ENCODE measurements at places on chromosomes 7 and 10.

DNA sequence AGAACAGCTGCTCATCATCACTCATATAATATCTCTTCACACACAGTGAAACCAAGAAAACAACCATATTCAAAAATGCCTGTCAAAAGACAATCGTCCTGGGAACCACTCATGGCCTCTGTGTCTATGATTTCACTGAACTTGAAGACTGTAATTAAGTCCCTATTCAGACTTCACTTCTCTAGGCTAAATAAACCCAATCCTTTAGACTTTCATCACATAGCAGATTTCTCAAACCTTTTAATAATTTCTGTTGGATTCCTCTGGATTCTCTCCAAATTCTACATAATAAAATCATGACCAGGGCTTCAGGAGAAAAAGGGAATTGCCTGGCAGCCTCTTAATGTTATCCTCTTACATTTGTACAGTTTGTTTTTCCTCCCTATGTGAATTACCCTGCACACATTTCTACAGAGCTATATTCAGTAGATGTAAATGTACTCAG is 201.1 kb downstream of the LRRN3 start:
- DNase-seq, result no peak

DNA sequence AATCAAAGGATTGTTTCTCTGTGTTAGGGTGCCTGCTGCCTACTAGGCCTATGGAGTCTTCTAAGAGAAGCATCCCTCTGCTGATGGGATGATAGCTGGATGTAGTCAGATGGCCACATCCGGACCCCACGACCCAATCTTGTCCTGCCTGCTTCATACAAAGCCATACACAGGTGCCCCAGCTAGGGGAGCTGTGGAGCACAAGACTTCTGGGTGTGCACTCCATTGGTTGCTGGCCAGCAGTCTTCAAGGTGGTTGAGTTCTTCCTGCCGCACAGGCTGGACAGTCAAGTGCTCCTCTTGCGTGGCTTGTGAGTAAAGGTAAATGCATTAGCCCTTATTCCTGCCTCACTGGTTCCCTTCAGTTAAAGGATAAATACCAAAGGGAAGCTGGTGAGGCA is 120.2 kb downstream of the TEX36 start:
- no peak for DNase-seq

DNA sequence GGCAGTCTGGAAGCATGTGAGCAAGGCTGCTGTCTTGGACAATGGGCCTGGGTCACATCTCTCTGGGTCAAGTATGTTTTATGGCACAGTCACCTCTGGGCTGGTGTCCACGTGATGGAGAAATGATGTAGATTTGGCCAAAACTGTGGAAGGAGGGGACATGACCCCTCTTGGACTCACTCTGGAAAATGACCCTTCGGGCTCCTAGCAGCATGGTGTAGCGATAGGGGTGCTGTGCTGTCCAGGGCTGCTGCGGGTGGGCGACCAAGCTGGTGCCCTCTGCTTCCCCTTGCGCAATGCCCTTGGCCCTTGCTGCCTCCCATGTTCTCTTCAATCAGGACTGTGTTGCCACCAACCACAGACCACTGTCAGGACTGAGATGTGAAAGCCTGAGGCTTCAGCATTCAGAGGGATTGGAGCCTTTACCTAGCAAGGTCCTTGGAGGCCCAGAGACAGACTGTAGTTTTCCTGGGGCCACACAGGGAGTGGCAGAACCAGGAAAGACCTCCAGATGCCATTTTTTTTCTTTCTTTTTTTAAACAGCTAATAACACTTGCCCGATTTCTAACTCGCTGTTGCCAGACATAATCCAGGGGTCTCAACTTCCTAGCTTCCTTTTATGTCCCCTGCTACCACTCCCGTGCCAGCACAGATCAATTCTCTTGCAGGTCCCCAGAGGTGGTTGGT is 6.1 kb downstream of the CYP26A1 start:
- no peak for DNase-seq

DNA sequence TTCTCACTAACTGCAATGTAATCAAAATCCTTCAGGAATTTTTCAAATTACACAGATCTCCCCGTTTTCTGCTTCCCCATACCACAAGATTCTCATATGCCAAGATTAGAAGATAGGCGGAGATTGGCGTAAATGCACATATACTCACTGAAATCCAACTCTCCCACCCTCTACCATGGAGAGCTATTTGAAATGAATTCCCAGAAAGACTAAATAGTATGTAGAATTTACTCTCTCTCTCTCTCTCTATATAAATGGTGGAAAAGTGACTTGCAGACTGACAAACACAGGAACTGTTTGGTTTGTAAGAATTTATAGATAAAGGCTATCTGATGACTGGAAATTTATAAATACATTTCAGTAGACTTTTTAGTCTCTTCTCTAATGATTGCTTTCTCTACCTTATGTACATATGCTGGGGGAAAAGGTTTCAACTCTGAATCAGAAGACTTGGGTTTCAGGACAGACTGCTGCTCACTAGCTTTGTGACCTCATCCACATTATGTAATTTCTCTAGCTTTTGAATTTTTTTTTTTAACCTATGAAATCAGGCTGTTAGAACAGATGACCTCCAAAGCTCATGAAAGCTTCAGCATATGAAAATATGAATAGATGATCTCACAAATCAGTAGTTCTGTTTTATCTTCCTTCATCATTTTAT is 67.8 kb upstream of the CSTF2T start:
- no peak for DNase-seq

DNA sequence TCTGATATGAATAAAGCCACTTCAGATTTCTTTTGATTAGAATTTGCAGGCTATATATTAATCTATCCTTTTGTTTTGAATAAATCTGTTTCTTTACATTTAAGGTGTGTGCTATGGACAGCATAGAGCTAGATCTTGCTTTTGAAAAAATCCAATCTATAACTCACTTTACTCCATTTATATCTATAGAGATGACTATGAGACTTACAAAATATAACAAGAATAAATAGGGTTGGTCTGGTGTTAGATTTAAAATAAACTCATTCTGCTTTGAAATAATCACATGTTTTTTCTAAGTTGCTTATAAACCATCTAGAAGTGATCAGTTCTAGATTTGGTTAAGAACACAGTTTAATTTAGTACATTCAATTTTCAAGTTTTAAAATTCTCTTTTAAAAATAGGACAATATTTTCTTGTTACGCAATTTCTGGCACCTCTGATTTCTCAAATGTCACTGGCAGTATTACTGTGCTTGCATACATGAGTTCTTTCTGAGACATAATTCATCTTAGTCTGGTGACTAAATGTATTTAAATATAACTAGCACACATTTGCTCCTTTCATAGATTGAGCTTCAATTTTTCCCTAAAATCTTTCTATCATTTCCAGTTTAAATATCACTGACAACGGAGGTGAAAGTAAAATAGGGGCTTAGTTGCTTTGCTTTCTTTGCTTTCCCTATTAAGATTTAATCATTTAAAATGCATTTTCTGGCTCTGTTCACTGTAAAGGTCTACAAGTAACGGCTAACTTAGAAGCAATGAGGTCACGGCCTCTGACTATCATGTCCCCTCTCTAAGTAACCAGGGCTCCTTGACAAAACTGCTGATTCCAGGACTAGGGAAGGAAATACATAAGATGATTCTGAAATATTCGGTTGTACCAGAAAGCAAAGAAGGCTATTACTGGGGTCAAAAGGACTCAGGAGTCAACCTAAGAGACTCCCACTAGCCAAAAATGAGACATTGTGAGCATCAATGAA is 89.3 kb downstream of the ICA1 start:
- no peak for DNase-seq

- no peak for DNase-seq
Observed at GRCh38 chr7:133401225-133401624, 148.3 kb downstream of the EXOC4 start.

DNA sequence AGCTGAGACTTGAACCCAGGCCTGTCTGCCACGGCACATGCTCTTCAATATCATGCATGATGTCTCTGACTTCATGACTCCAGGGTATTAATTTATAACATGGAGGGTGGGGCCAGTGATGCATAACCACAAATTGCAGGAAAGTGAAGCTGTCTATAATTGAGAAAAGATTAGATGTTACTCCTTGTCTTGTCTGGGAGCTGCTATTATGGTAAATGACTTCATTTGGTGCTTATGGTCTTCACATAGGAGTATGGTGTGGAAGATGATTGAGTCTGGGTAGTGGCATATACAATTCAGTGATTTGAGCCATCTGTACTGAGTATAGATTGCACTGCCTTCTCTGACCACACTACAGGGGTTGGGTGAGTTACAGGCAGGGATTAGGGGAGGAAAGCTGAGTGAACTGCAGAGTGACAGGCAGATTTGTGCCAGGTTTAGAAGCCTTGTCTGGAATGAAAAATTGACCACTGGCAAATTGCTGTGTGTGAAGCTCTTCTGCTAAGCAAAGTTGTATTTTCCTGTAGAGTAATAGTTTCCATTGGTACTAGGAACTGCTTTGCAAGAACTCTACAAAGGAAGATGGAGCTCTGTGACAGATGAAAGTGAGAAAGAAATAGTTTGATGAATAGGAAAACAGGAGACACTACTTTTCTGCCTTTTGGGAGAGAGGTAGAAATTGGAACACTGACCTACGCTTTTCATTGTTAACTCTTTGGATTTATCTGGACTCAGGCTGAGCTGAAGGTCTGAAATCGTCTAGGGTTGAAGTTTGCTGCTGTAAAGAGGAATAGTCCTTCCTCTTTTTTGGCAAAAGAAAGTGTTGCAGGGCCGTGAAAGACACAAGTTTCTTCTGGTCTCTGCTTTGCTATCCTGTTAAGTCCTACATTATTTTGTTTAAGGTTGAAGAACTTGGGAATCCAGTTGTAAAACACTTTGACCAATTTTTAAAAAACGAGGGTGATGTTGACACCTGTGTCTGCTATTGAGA is 2.7 kb downstream of the SND1 start:
- no peak for DNase-seq

DNA sequence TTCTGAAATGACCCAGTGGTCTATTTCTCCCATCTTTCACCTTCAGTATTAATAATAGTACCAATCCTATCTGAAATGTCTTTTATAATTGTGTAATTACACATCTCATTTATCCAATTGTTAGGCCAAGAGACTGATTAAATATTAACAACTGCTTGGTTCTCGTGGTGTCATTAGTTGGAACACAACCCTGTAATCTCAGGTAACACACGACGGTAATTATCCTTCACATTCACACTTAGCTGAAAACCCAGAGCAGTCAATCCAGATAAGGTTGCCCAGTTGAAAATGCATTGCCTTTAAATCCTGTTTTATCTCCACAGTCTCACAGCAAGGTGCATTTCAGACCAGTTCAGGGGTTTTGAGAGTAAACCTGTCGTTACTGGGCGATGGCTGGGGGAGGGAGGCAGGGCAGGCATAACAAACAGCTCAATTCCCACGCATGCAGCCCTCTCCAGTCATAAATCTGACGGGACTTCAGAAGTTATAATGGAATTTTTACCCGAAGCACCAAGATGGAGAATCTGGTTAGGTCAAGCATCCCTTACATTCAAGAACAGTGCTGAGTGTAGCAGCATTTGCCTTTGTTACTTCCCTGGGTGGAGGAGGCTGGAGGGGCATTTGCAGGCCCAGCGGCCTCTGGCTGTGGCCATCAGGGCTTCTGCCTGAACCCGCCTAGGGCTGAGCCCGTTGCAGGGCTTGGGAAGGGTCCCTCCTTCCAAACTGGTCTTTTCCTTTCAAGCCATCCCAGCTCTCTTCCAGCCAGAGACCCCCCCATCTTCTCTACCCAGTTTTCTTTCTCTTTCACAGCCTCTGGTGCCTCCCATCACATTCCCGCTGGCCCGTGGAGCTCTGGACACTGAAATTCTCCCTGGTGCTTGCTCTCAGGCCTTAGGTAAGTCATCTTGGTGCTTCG is 201.0 kb upstream of the LYZL2 start:
- no peak for DNase-seq

- no peak for DNase-seq
Observed at GRCh38 chr10:124906551-124907001, 35.3 kb upstream of the ZRANB1 start.

DNA sequence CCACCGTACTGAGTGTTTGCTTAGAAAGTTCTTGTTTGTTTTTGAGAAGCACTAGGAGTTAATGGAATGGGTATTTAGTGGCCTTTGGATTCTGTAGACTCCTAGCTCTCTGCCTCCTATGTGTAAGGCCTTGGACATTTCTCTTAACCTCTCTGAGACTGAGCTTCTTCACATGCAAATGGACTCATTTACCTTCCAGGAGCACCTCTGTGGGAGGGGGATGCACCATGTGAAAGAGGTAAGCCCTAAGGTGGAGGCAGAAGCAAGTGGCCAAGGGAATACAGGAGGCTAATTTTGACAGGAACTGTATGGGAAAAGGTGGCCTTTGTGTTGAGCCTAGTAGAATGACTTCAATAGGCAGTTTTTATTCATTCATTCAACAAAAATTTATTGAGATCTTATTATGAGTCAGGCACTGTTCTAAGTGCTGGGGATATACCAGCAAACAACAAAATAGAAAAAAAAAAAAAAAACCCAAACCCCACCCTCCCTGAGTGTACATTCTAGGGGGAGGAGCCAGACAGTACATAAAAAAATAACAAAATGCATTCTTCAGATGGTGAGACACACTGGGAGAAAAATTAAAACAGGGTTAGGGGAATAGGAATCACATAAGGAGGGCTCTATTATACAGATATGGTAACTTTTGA is 9.2 kb upstream of the EPHA1 start:
- DNase-seq, result no peak

- DNase-seq, result no peak
Observed at GRCh38 chr10:117534321-117535297, 7.9 kb upstream of the EMX2 start.

GRCh38 chr7:7642081-7642480 is 1.5 kb downstream of the UMAD1 start:
- DNase-seq, result no peak

DNA sequence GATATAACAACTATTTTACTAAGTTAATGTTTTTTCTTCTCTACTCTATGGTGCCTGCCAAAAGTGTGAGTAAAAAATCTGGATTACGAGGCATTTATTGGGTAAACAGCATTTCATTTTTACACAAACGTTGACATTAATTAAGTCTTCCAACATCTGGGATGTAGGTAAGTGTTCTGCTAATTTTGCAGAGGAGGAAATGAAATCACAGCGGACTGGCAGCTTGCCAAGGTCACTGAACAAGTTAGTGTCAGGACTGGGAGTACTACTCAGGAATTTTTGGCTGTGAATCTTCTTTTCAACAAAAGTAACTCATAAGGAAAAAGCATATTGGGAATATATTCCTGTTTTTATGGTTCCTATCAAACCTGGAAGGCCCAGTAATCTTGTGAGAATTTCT is 612.1 kb upstream of the FZD8 start:
- DNase-seq, result no peak
